ENCODE measurements at places on chromosomes 7 and 10.

GRCh38 chr10:77922566-77923179, 3.9 kb downstream of the DLG5 start:
- DNase-seq = no peak

- DNase-seq = no peak
Measured at GRCh38 chr7:157129200-157129599, 9.5 kb upstream of the UBE3C start.

GRCh38 chr10:110834629-110835301, 37.0 kb upstream of the PDCD4 start:
- DNase-seq = no peak

- DNase-seq = no peak
Measured at GRCh38 chr10:7311218-7311849, 99.5 kb downstream of the SFMBT2 start.

- peak; percentile 31 for DNase-seq
Measured at GRCh38 chr10:25522946-25523608, 348.3 kb downstream of the GPR158 start.

DNA sequence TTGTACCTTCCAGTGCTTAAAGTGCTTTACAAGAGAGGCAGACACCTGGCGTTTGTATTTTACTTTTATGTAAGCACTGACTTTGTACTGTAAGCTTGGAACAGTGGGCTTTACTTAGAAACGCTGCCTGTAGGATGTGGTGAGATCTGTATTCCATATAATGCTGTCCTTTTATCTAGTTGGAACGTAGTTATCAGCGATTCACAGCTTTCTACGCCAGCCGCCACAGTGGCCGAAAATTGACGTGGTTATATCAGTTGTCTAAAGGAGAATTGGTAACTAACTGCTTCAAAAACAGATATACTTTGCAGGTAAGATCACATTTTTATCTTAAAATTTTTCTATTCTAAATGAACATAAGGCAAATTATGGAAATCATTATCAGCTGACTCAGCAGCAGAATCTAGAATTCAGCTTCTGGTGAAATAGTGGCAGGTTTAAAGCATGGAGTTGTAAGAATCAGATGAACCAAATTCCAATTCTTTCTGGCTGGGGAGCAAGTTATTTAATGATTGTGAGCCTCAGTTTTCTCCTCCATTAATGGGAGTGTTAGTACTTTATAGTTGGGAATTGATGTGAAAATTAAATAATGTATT, 91.5 kb downstream of the CUL1 start:
- no peak for DNase-seq

GRCh38 chr7:30764030-30764975, 6.9 kb upstream of the MINDY4 start:
- peak; percentile 99 for DNase-seq

DNA sequence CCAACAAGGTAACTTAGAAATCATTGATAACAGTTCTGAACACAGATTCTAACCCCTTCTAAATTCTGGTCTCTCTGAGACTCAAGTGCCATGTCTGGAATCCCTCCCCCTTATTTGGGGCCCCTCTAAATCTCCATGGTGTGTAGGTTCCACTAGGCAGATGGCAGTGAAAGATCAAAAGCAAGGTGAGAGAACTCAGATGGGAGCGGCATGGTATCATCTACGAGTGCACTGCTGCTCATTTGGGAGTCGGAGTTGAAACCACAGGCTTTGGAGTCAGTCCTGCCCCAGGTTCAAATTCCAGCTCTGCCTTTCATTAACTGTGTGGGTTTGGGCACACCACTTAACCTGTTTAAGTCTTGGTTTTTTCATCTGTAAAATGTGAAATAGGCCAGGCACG, 72.6 kb downstream of the MTURN start:
- no peak for DNase-seq

DNA sequence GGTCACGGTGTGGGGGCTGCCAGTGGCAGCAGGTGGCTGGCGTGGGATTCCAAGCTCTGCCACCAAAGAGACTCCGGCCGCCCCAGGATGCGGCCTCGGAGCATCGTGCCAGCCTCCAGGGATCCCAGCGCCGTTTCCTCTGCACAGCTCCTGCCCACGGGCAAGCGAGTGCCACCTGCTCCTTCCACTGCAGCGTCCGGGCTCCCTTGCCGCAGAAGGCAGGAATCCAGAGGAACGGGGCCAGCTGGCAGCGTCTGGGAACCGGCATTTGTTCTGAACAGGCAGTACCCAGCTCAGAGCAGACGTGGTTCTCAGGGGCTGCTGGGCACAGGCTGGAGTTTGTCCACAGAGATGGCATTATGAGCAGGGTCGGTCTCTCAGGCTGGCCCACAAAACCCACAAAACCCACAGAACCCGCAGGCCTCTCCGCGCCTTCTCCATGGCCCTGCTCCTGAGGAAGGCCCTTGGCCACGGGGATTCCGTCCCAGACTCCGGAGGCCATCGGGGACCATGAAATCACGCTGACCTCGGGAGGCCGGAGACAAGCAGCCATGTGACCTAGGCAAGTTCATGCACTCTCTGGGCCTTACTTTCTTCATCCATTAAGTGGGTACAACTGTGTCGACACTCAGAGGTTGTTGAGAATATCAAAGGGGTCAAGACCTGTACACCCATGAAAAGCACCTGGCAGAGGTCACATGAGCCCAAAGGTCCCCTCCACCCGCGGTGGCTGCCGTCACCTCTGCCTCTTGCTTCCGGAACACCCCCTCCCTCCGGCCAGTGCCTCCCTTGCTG, 72.1 kb upstream of the TNRC18 start:
- no peak for DNase-seq

GRCh38 chr10:83983578-83984255, 155.6 kb upstream of the GHITM start:
- peak; percentile 42 for DNase-seq

DNA sequence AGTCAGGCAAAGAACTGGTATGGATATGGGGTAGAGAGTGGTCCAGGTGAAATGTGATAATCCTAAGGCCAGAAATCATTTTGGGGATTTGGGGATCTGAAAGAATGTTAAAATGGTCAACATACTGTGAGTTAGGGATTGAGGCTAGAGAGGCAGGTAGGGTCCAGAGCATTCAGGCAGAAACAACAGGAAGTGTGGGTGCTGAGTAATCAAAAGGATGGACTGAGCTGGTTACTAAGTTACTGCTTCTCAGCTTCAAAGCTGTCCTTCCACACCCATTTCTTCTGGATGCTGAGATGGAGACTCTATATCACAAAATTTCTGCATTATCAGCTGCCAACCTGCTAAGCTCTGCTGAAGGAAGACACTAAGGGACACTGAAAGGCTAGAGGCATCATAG, 30.6 kb upstream of the PRKCQ start:
- no peak for DNase-seq

DNA sequence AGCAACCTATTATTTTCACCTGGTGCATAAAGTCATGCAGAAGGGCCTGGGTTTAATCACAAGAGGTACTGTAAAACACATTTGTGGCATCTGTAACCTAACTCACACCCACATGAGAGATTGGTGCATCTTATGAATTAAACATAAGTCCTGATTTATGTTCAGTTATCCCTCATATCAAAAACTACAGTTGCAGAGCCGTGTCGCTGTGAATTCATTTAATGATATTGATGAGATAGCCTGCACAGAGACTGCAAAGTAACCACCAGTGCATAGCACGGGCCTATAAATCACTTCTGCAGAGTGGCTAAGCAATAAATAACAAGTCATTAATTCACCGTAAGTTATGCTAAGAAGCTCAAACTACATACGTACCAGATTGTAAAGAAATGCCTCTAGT, 178.2 kb downstream of the RELN start:
- DNase-seq = no peak

DNA sequence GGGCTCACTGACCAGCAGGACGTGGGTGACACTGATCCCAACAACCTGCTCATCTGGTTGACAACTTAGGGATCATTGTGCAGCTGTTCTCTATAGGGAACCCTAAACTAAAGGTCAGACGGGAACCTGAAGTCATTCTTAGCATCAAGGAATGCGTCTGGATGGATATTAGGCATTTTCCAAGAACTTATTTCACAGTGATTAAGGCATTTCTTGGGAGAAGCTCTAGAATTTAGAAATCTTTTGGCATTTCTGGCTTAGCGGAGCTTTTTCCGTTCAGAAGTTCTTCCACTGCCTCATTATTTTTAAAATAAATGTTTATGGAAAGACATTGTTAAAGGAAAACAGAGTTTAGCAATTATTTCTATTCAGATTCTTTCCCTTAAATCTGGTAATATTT, 303.3 kb upstream of the IGFBP3 start:
- no peak for DNase-seq

GRCh38 chr10:67666416-67667034, 29.5 kb downstream of the CTNNA3 start:
- peak; percentile 63 for DNase-seq

- peak; percentile 99 for DNase-seq
Measured at GRCh38 chr7:32093415-32094408, 23.5 kb upstream of the PDE1C start.

DNA sequence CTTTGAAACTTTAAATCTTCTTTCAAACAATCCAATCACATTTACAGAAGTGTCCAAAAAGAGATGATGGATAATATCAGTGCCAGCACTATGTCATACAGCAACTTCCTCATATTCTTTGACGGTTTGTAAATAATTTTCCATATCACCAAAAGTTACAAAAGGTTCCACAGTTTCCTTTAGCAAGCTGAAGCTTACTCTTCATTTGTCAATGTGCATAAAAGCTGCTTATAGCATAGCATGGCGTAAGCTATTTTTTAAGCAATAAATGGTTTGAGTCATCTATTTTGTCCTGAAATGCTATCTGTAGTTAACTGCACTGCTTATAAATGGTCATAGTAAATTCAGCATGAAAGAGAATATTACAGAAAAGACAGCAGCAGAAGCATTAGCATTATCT, 95.1 kb downstream of the ETV1 start:
- no peak for DNase-seq

GRCh38 chr10:130369645-130370381, 233.6 kb downstream of the GLRX3 start:
- no peak for DNase-seq

DNA sequence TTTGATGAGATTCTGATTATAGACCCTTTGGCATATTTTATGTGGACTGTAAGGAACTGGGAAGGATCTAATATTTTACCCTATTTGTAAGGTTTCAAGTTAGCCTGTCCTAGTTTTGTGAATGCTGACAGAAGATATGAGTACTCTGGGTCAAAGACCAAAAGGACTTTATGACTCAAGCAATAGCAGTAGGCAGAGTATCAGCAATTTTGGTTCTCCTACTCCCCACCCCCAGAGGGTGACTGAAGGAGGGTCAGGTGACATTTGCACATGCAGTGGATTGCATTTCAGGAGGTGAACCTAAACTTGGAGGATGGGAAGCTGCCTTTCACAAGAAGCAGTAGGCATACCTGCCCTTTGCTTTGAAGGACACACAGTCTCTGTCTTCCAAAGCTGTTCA, 84.0 kb upstream of the KLF6 start:
- DNase-seq = no peak

DNA sequence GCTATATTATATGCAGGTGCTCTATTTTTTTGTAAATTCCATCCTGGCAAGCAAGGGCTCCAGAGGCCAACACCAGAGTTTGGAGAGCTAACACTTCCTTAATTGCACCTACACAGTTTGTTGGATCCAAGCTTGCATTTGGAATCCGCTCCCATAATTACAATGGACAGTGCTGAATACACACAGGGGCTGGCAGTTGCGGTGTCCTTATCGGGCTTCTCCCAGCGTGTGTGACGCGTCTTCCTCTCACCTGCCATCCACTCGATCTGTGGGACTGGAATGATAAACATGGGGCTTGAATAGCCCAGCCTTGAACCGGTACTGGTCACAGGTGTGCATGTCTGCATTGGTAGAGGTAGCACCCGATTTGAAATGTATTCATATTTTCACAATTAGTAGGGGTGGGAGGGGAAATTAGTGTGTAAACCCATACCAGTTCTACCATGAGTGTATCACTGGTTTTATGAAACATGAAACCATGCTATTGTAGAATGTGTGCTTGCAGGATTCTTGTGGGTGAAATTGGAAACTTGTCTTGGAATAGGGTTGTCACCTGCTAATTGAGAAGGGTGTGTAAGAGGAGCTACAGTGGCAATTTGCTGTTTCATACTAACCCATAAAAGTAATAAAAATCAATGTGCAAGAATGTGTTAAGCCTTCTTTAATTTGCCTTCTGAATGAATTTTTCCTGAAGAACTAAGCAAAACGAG, 316.5 kb downstream of the WDR11 start:
- DNase-seq = no peak

DNA sequence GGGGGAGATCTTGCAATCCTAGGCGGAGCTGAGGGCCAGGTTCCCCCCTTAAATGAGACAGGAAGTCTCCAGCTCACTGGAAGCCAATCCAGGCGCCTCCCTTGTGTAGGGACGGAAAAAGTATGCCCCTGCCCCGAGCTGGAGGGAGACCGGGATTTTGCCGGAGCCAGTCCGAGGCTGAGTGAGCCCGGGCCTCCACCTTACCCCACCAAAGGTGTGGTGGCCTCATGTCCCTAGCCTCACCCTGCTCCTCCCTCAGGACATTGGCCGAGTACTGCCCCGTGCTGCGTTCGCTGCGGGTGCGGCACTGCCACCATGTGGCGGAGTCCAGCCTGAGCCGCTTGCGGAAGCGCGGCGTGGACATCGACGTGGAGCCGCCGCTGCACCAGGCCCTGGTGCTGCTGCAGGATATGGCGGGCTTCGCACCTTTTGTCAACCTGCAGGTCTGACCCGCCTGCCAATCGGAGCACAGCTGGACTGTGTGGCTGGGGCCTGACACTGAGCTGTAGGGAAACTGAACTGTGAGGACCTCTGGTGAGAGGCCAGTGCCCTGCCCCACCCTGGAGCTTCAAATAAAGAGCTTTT, 2.0 kb downstream of the FBXL15 start:
- peak; percentile 76 for DNase-seq

DNA sequence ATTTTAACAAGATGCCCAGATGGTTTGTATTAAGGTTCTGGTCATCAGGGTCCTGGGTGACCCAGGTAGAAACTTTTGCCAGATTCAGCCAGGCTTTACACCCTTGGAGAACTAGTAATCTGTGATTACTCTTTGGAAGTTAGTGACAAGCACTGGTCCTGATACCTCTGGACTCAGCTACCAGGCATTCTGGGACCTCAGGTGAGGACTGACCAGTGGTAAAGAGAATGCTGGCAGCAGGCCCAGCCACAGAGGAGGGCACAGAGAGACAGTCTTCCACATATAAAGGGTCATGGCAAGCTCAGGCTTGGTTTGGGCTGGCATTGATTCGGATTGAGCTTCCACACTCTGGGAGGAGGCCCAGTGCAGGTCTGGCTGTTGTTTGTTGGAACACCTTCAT, 112.0 kb upstream of the CHST15 start:
- no peak for DNase-seq

Measured in cardiac fibroblast (primary cell).